Body of pancreas (tissue), 4 donors: ENCODE measurements at places on chromosomes 7 and 10.

GRCh38 chr10:132972986-132973902, 30.9 kb upstream of the CFAP46 start:
- H3K4me3 ChIP-seq: no peak overlapping the region
- H3K27ac ChIP-seq: no peak overlapping the region
- no peaks in the 10 kb centered on the region for H3K4me1 ChIP-seq
- peaks cover 4% of the 10 kb centered on the region for H3K27me3 ChIP-seq
- H3K36me3 ChIP-seq: no peaks in the 10 kb centered on the region
- no peak for DNase-seq

DNA sequence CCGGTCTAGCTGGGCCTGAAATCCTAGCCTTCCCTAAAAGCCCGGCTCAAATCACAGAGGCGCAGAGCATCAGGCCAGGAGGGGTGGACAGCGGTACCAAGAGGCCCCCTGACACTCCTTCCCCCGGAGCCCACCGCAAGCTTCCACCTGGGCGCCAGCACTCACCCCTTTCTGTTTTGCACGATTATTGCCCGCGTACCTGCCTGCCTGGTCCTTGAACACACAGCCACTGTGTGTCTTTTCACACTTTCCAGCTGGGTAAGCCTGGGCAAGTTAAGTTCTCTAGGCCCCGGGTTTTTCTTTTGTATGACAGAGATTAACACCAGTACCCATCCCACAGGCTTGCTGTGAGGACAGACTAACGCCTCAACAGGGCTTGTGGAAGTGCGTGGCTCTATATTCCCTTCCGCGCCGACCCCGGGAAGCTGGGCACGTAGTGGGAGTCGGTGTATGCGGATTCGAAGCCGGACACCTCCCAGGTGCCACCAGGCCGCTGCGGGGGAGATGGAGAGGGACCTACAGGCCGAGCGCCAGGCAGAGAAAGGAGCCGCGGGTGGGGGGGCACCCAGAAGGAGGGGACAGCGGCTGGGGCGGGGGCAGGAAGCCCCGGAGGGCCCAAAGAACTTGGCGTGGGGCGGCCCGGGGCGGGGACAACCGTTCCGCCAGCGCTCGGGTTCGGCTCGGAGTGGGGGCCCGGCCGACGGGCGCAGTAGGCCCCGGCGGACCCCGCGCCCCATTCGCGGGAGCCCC, 792 bp downstream of the ZNF746 start:
- peak overlapping the region; percentile 51 for H3K4me3 ChIP-seq
- no peaks in the 10 kb centered on the region for H3K27me3 ChIP-seq
- peaks cover 20% of the 10 kb centered on the region for H3K4me1 ChIP-seq
- DNase-seq: peak; percentile 57

GRCh38 chr7:1030444-1031070, 13.8 kb upstream of the GPR146 start:
- no peaks in the 10 kb centered on the region for H3K36me3 ChIP-seq
- H3K27me3 ChIP-seq: no peaks in the 10 kb centered on the region
- H3K4me3 ChIP-seq: no peak overlapping the region
- H3K27ac ChIP-seq: no peak overlapping the region

- peaks cover 20% of the 10 kb centered on the region for H3K4me1 ChIP-seq
- no peak for DNase-seq
- H3K4me3 ChIP-seq: no peak overlapping the region
- no peaks in the 10 kb centered on the region for H3K27me3 ChIP-seq
- no peaks in the 10 kb centered on the region for H3K36me3 ChIP-seq
These were observed 55.7 kb upstream of the TMEM229A start for GRCh38 chr7:124088590-124088989.

DNA sequence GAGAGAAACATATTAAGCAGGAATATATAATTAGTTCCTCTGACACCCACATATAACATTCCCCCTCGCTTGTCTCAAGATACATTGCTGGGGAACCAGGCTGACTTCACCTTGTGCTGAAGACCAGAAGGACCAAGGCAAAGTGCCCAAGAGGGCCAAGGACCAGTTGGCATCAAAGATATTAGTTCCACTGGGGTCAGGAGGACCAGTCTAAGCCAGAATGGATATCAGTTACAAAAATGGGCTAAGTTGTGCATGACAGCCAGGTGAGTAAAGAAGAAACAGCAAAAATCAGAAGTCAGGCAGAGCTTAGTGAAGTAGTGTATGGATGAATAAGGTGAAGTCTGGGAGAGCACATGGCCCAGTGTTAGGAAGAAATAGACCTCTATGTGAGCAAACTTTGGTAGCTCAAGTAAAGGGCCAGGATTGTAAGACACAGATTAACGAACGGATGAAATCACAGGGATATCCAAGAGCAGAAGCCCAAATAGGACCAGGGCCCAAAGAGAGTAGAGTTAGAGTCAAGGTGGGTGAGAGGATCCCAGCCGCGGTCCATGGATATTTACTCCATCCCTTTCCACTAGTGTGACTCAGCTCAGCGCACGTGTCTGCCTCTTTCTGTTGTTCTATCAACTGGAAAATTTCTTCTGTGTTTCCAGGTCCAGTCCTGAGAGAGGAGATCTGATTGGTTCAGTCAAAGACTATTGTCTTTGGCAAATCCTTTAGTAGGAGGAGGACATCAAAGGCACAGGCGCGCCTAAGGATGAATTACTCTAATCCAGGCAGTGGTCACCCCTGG, 5.0 kb downstream of the CALD1 start:
- H3K27me3 ChIP-seq: no peaks in the 10 kb centered on the region
- no peak overlapping the region for H3K27ac ChIP-seq
- DNase-seq: no peak
- no peaks in the 10 kb centered on the region for H3K4me1 ChIP-seq
- no peak overlapping the region for H3K4me3 ChIP-seq
- H3K36me3 ChIP-seq: no peaks in the 10 kb centered on the region

- no peaks in the 10 kb centered on the region for H3K36me3 ChIP-seq
- H3K4me1 ChIP-seq: peaks cover 5% of the 10 kb centered on the region
- DNase-seq: peak; percentile 49
- H3K27me3 ChIP-seq: no peaks in the 10 kb centered on the region
- H3K27ac ChIP-seq: no peak overlapping the region
These were observed 1156.3 kb downstream of the SORCS3 start for GRCh38 chr10:105797234-105797890.

GRCh38 chr10:60114765-60115586, 208.6 kb upstream of the CCDC6 start:
- H3K36me3 ChIP-seq: no peaks in the 10 kb centered on the region
- no peaks in the 10 kb centered on the region for H3K27me3 ChIP-seq
- H3K4me1 ChIP-seq: no peaks in the 10 kb centered on the region
